Activated naive CD8-positive, alpha-beta T cell treated with anti-CD3 and anti-CD28 coated beads, Interleukin-2, amount 50 U/mL, for 16 hours (primary cell): ENCODE measurements at places on chromosomes 7 and 10.
A peak's percentile ranks its signal among the peaks of the same experiment; 100 is the strongest.

GRCh38 chr7:149750122-149750845, 23.1 kb downstream of the ZNF467 start:
- no peak for DNase-seq

- no peak for DNase-seq
Measured at GRCh38 chr7:2045559-2046405, 187.0 kb downstream of the MAD1L1 start.

GRCh38 chr7:44213877-44214388, 13.2 kb downstream of the YKT6 start:
- DNase-seq = no peak

DNA sequence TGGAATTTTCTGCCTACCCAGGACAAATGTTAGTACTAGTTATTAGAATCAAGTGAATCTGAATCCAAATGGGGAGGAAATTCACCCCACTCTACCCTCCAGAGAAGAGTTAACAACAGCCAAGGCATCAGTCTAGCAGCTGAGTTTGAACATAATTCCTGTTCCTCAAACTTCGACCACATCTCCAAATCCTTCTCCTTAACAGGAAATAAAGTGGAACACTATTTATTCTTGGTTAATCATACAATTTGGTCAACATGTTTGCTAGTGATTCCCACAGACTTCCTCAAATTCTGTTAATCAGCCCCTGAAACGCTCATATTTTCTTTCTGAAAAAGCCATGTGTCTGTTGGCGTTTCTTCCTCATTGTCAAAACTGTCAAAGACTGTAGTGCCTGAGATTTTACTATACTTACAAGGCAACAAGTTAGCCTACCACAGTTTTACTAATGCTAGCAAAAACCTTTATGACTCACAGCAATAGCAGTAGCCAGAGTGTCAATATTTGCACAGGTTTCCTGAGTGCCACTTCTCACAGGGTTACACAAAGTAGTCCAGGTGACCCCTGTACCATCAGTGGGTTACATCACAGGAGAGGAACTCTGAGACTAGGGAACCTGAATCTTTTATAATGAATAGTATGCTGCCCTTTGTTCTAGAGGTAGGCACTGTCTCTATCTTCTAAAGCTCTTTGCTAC, 202.9 kb downstream of the GRM3 start:
- DNase-seq = no peak

- no peak for DNase-seq
Measured at GRCh38 chr7:43391518-43391917, 191.4 kb upstream of the STK17A start.

DNA sequence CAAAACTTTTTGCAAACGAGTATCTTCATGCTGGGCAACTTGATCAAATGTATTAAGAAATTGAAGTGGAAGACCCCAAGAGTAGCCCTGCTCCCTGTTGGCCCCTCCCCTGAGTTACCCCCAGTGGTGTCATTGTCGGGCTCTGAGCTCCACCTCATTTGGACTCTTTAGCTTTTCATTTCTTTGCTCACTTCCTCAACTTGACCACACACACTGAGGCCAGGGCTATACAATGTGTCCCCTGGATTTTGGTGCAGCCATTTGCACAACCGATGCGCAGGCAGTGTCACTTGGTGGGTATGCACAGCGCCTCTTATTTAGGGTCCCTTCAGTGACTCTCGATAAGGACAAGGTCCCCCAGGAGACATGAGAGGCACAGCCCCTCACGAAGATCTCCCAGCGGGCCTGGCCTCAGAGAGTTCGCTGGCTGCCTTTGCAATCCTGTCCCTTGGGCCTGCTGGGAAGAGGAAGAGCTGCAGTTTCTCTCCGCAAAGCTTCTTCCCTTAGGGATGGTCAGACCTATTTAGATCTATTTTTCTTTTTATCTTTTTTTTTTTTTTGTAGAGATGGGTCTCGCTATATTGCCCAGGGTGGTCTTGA, 2.5 kb upstream of the MUC3A start:
- DNase-seq = no peak

GRCh38 chr7:143385891-143386781, 5.0 kb downstream of the ZYX start:
- DNase-seq = no peak

- DNase-seq = no peak
Measured at GRCh38 chr7:98265841-98266271, 13.8 kb upstream of the TECPR1 start.

DNA sequence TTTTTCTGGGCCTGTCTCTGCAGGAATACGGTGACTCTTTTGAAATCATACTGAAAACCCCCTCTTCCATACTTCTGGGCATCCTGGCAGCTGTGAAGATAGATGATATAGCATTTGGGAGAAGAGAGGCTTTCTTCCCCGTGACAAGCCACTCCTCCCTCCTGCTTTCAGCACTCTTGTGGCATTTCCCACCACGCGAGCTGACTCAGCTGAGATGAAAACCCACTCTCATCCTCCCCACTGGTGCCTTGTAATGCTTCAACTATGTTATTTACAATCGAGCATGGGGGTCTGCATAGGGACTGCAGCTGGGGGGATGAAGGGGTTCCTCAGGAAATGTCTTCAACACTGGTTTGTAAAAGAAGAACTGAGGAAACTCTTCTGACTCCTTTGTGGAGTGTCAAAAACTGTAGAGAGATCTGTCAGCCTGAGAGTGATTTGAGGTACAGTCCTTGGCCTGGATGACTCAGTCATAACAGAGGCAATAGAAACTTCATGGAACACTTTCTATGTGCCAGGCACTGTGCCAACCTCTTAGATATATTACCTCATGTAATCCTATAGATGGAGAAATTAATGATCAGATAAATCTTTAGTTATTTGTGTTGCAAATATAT, 1.7 kb upstream of the TBATA start:
- no peak for DNase-seq

- DNase-seq = no peak
Measured at GRCh38 chr7:35701287-35701900, 6.5 kb upstream of the HERPUD2 start.

- DNase-seq = no peak
Measured at GRCh38 chr7:44072364-44073231, 7.2 kb upstream of the PGAM2 start.

- DNase-seq = no peak
Measured at GRCh38 chr10:90087197-90088023, 386.0 kb downstream of the KIF20B start.

DNA sequence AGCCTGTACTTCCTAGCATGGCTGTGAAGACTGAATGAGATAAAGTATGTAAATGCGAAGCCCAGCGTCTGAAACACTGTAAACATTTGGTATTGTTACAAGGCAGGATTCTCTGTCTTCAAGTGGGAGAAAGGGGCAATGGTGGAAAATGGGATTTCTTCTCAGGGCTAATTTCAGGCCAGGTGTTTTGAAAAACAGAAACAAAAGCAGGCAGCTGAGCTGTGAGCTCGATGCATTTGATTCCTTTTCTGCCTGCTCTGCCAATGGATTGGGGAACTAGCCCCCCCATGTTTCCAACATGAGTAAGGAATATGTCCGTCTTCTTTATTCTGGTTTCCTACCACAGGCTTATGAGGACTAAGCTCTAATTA, 732.1 kb upstream of the AUTS2 start:
- no peak for DNase-seq

- DNase-seq = no peak
Measured at GRCh38 chr7:126803060-126803665, 449.6 kb downstream of the GRM8 start.

GRCh38 chr7:132815130-132815529, 238.9 kb upstream of the PLXNA4 start:
- DNase-seq = no peak

DNA sequence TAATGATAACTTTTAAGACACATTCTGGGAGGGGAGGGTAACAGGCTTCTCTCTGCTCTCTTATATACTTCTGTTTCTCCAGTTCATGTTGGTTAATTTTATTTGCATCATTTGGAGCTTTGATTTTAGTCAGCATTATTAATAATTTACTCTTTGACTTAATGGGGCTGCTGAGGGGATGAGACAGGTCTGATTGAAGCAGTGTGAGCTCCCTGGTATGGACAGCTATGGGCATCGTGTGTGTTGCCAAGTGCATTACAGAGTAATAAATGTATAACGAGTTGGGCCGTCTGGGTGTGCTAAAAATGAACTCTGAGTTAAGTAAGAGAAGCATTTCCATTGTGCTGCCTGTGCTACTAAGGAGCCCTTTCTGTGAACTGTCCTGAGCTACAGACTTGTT, 31.7 kb upstream of the IKZF1 start:
- no peak for DNase-seq

DNA sequence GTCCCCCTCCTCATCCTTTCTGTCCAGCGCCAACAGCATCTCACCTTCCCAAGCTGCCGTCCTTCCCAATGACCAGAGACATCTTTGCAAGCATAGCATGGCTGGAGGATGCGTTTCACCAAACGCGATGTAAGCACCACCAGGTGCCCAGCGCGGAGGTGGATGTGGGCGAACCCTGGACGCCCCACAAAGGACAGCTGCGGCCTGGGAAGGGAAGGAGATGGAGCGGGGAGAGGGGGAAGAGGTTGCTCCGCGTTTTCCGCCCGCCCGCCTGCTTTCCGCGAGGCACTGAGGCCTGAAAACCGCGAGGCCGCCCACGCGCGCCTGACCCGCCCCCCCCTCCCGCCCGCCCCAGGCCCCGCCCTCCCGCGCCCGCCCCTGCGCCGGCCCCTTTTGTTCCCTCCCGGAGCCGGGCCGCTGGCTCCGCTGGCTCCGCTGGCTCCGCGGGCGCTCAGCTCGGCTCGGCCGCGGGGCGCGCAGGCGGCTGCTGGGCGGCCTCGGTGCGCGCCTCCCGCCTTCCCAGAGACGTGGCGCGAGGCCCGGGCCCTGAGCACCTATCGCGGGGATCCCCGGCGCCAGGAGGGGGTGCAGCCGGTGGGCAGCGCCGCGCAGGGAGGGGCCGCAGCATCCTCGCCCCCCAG, at the start of gene CLIP2:
Gene CLIP2 (plus strand): TSS at position 390 of the 641 bp plus-strand sequence. CDS start 28,140 bp downstream, outside the sequence.
- peak; percentile 62 for DNase-seq

DNA sequence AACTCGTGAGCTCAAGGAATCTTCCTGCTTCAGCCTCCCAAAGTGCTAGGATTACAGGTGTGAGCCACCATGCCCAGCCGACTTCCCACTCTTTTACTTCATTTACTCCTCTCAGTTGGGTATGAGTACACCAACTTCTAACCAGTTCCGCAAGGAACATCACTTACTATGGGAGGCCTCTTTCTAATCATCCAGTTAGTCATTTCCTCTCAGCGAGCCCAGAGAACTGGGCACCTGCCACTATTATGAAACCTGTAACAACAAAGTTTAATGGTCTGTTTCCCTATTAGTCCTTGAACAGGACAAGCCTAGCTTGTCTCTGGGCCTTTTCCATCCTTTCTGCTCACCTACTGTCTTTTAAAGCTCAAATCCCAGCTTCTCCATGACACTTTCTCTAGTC, 88.8 kb downstream of the DNMBP start:
- DNase-seq = no peak

- DNase-seq = no peak
Measured at GRCh38 chr10:24866604-24867583, 85.5 kb downstream of the PRTFDC1 start.
